Hepatocyte (in vitro differentiated cells): ENCODE measurements at places on chromosomes 6 and 20.

DNA sequence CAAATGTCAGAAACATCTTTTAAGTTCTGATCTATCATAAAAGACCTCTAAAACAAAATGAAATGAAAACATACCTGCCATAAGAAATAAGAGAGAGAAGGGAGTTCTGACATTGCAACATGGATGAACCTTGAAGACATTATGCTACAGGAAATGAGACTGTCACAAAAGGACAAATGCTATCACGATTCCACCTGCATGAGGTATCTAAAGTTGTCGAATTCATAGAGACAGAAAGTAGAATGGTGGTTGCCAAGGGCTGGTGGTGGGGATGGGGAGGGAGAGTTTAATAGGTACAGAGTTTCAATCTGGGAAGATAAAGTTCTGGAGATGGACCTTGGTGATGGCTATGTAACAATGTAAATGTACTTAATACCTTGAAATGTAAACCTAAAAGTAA, 3.3 kb downstream of the EZR start:
- DNase-seq, result no peak

DNA sequence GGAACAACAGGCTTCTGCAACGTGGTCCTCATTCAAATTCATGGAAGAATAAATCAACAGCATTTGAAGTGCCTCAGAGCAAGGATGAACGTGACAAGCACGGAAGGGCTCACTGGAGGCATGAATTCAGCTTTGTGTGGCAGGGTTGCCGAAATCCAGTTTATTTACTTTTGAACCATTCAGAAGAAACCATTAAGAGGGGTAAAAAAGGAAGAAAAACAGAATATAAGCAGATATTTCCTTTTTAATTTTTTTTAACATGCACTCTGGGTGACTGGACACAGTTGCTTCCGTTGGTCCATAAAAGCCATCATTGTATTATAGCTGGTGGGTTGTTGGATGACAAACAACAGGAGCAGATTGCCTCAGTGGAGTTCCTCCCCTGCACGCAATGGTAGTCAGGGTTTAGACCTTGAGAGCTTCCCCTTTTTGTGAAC, 17.3 kb upstream of the SNRPB2 start:
- no peak for DNase-seq

GRCh38 chr6:148837941-148838340, 91.1 kb downstream of the UST start:
- no peak for DNase-seq

GRCh38 chr6:149157126-149157525, 160.4 kb upstream of the TAB2 start:
- DNase-seq, result no peak

DNA sequence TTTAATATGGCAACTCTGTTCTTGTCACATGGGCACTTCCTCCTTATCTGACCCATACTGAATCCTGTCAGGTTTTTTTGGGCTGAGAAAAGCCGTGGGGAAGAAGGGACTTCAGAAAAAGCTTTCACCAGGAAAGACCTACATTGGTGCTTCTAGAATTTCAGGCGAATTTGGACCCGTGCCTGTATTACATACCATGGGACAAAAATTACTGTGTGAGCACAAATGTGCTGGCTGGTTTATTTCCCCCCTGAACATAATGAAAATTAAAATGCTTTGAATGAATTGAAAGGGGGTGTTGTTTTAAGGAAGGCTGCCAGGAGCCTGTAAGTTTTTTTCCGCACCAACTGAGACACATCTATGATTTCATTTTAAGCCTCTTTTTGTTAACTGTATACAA, 29.6 kb downstream of the CAP2 start:
- DNase-seq, result no peak

DNA sequence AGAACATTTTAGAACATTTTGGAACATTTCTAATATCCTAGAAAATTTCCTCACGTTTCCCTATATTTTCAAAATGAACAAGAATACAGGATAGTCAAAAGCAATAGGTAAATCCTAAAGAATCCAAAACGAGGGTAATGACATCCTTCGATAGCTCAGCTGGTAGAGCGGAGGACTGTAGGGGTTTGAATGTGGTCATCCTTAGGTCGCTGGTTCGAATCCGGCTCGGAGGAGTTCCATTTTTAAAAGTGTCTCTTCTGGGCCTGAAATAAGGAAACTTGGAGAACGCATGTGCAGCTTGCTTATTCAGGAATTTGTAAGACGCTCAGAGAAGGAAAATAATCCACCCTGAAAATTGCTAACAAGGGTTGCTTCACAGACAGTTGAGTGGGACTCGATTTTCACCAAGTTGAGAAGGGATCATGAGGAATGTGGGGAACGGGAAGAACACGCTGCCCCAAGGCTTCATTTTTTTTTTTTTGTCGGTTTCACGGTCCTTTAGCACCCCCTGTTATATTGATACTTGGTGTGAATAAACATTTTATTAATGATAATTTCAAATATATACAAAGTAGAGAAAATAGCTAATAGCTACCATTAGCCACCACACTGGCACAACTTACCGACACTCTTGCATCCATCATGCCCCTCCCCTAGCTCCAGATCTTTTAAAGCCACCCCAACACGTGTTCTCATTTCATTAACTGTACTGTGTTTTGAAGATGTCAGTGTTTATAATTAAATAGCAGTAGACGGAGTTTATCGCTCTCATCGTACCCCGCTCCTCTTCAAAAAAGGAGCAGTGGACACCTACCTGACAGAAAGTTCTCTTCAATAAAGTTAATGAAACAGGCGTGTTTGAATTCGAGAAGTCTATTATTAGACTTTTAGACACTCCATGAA, 1.8 kb upstream of the ABT1 start:
- peak; percentile 36 for DNase-seq

DNA sequence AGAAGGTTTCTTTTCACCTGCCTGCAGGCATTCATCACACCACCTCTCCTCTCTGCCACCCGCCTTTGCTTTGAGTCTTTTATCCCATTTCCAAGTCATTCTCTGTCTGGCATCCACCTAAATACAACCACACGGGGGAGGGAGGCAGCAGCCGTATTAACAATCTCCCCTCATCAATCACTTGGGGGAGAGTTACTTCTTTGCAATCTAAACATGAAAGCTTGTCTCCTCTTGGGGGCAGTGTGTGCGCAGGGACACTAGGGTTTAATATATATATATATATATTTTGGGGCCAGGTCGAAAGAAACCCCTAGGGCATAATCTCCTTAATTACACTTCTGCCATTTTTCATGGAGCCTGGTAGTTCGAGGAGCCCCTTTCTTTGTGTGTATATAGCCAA, 214.5 kb downstream of the TSHZ2 start:
- no peak for DNase-seq

GRCh38 chr20:63145156-63145555, 70.8 kb downstream of the YTHDF1 start:
- DNase-seq, result no peak

GRCh38 chr20:1897541-1897940, 2.3 kb downstream of the SIRPA start:
- no peak for DNase-seq

DNA sequence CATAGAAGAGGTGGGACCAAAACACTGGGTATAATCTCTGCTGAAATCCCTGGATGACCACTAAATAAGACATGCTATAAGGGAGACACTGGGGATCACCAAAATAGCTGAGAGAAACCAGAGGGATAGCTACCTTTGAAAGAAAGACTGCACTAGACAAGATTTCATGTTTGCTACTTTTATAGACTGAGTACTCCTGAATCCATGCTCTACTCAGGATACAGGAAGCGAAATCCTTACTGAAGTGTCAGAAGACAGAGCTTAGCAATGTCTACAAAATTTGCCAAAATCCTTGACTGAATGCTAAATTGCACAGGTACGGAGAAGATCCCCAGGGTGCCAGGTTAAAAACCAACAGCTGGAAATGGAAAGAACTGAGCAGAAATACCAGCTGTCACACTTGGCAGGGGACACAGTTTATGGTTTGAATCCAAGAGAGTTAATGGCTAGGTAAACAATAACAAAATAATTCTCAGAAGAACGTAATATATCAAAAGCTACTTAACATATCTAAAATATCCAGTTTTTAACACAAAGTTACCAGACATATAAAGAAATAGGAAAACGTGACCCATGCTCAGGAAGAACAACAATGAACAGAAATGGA, 125.4 kb downstream of the MAN1A1 start:
- DNase-seq, result no peak

DNA sequence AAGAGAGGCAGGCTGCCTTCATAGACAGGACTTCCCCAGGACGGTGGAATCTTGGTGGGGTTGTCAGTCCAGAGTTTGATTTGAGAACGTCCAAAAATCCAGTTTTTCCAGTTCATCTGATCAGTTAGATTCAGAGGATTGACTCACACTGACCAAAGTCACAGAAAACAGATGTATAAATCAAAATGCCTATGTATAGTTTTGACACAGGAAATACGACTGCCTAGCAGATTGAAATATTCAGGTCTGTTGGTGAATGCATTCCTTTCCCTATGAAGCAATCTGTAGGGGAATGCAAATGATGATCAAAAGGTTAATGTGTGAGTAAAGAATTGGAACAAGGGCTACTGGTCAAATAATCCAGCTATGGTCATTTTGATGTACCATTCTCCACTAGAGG, 29.7 kb upstream of the GFOD1 start:
- DNase-seq, result no peak

DNA sequence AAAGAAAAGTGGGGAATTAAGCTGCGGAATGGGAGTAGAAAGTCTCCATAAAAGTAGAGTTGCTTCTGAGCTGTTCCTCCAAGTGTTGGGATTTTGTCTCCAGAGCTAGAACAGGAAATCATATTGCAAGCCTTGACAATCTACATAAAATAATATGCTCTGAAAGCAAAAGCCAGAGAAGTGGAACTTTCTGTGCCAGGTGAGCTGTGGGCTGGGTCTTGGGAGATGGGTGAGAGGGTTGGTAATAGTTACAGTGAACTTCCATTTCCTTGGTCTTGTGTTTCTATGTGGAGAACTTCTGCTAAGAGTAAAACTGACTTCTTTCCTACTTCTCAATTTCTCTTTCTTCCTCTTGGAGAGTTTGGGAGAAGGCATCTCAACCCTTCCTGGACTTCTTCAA, 6.3 kb upstream of the HMGN4 start:
- DNase-seq, result no peak

- DNase-seq, result no peak
Measured at GRCh38 chr6:44989391-44989790, 338.7 kb upstream of the RUNX2 start.

- DNase-seq, result no peak
Measured at GRCh38 chr20:64119301-64119680, 11.9 kb upstream of the NPBWR2 start.

- DNase-seq, result no peak
Measured at GRCh38 chr6:47681201-47681990, 17.0 kb upstream of the ADGRF4 start.

GRCh38 chr20:50138479-50139393, 14.8 kb downstream of the PEDS1 start:
- DNase-seq, result no peak

- no peak for DNase-seq
Measured at GRCh38 chr6:161308075-161308655, 34.3 kb upstream of the AGPAT4 start.

DNA sequence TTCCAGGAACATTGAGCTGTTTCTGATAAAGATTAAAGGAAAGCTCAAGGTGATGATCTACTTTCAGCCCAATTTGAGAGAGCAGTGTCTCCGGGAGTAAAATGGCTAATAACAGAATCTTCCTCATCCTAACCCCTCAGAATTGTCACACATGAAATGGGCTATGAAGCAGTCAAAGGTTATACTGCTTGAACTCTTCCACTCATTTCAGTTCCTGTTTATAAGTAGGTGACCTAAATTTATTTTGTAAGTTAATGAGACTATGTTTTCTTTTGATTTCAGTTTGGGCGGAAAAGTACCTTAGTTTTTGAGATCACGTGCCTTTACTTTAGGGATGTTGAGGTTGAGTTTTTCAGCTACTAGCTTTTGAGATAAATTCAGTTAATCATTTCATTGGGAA, 47.2 kb downstream of the QKI start:
- no peak for DNase-seq

DNA sequence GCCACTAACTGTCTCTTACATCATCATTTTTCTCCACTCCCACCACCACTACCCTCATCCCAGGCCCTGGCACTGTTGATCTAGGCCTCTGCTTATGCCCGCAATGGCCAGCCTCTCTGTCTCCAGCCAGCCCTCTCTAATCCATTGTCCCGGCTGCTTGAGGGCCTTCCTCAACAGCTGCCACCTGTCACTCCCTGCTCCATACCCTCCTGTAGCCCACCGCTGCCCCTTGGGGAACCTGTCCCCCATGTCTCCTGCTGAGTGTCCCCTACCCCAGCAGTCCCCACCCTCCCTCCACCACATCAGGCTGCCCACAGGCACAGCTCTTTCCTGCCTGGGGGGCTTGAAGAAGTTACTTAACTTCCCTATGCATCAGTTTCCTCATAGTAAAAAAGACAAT, 13.4 kb downstream of the TEAD3 start:
- no peak for DNase-seq

- DNase-seq, result no peak
Measured at GRCh38 chr20:3282271-3283221, 43.6 kb upstream of the SLC4A11 start.

GRCh38 chr6:114390176-114390575, 47.4 kb upstream of the HS3ST5 start:
- no peak for DNase-seq

DNA sequence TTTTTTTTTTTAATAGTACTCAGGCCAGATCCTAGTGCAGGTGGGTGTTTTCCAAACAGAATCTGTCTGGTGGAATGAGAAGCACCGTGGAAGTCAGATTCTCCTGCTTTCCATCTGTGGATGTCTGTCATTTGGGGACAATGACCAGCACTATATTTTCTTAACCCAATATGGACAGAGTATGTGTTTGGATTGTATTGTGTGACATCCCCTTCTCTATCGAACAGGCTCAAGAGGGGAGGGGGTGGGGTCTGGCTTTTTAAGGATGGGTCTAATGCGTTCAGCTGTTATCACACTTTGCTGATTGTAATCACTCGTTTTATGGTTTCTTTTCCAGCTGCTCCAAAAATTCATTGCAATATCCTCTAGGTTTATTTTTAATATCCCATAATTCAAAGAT, 197.5 kb upstream of the CEP162 start:
- no peak for DNase-seq

DNA sequence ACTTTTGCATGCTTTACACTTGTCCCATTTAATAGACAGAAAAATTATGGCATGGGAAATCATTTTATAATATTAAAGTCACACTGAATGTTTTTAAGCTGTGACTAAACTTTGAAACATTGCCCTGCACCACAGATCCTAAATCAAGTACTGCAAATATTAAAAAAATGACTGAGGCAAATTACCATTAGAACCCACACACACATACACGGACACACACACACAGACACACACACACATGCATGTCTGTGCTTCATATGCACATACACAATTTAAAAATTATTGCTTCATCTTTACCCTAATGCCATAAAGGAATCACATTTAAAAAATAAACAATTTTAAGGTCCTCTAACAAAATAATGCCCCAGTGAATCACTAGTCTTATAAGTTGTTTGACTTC, 19.9 kb downstream of the CYP24A1 start:
- DNase-seq, result no peak

DNA sequence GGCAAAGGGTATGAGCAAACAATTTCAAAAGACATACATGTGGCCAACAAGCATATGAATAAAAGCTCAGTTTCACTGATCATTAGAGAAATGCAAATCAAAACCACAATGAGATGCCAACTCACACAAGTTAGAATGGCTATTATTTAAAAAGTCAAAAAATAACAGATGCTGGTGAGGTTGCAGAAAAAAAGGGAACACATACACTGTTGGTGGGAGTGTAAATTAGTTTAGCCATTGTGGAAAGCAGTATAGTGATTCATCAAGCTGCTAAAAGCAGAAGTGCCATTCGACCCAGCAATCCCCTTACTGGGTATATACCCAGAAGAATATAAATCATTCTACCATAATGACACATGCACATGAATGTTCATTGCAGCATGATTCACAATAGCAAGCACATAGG, 6.7 kb upstream of the KHDC1L start:
- DNase-seq, result no peak
